ENCODE measurements at places on chromosomes 2 and 18. TPM values are rescaled to one million over a fixed set of nuclear protein-coding genes. Genes with fewer than 3 reads are reported as not detected.

DNA sequence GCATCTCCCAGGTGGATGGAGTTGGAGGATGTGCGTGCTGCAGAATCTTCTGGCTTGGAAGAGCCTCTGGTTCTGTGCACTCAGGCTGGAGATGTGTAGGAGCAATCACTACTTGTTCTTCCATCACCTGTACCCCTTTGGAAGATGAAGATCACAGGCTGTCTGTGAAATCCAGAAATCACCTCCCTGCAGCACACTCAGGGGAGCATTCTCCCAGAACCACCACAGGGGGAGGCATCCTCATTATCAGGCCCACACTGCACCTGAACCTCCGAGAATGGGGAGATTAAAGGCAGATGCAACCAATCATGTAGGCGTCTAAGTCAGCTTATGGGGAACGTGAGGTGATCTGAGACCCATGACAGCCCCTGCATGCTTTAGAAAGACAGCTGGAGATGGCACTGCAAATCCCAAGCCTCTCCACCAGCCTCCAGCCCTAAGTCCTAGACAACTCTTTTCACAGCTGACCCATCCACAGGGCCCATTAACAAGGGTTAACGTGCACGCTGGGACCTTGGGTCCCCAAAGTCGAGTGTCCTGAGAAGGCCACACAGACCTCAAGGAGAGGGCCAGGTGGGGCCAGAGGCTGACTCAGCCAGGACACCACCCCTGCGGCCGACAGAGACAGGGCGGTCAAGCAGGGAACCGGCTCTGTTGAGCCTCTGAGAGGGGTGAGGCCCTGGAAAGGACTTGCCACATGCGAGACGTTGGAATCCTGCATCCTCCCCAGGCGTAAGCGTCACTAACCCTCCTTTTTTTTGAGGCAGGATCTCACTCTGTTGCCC is 314.9 kb downstream of the EIPR1 start:
- no peak for DNase-seq

GRCh38 chr2:231965102-231965501 is 3.6 kb downstream of the DIS3L2 start:
- no peak for DNase-seq

Gene STAT4
- total RNA-seq: 4.5 TPM

DNA sequence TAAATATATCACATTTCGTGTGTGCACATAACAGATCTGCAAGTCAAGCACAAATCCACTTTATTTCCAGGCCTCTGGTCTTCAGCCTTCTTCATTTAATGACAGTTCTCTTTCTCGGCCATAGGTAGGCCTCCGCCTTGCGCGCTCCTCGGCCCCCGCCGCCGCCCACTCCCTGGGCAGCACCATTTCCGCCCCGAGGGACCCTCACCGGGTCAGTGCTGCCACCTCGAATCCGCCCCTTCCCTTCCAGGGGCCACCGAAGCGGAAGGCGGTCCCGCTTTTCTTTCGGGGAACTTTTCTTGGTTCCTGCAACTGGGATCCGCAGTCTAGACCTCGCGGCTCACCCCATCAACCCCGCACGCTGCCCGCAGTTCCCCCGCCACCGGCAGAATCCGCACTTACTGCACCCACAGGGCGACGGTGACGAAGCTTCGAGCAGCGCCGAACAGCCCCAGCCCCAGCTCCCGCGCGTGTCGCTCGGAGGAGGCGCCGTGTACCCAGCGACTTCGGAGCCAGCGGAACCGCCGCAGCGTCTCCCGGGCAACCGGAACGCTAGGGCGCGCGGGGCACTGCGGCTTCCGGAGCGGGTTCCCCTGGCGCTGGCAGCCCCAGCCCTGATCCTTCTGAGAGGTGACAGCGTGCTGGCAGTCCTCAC is at the start of gene CDKL4:
TSS of gene CDKL4 (minus strand) at position 502 of the 655 bp plus-strand sequence.
- DNase-seq: no peak

Gene SP140
- total RNA-seq: not detected

GRCh38 chr2:163266772-163267171 is 428.2 kb upstream of the KCNH7 start:
- peak; percentile 96 for DNase-seq

GRCh38 chr2:201448061-201448460 is 3.2 kb downstream of the TRAK2 start:
- no peak for DNase-seq

GRCh38 chr2:208529796-208530195 is 123.2 kb downstream of the PTH2R start:
- no peak for DNase-seq

DNA sequence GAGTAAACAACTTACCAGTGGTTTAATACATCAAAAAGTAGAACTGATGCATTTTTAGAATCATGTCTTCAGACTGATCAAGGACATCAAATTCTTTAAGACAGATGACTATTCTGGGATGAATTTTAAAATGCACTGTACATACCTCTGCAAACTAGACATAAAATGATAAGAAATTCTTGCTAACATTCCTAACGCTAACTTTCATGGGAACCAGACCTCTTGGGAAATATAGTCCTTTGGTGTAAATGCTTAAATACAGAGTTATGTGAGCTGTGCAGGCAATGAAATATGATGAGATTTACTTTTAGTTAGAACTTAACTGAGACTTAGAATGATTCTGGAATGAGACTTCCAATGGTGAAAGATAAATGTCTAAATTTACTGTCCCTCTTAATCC is 562.0 kb downstream of the NR4A2 start:
- DNase-seq: no peak

DNA sequence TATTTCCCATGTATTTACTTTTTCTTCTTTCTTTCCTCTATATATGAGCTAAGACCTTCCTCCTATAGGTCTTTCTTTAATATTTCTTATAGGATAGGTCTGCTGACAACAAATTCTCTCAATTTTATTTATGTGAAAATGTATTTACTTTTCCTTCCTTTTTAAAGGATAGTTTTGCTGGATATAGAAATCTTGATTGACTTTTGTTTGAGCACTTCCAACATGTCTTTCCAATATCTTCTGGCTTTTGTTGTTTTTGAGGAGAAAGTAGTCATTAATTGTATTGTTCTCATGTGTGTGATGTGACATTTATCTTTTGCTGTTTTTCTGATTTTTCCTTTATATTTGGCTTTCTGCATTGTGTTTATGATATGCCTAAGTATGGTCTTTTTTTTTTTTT is 28.9 kb upstream of the FBLN7 start:
- no peak for DNase-seq

DNA sequence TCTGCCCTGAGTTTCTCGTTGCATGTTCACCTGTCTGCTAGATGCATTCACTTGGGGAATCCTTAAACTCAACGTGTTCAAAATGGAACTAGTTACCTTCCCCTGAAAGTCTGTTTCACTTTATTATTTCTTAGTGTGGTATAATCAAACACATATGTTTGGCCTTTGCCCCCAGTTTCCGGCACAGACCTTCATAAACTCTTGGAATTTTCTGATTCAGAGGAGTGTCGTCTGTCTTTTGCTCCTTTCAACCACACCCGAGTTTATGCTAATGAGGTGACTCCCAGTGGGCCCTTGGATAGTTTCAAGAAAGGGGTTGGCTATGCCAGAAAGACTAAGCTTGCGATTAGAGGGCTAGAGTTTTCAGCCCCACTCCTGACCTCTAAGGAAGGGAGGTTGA is 198.9 kb downstream of the CDCA7 start:
- no peak for DNase-seq

DNA sequence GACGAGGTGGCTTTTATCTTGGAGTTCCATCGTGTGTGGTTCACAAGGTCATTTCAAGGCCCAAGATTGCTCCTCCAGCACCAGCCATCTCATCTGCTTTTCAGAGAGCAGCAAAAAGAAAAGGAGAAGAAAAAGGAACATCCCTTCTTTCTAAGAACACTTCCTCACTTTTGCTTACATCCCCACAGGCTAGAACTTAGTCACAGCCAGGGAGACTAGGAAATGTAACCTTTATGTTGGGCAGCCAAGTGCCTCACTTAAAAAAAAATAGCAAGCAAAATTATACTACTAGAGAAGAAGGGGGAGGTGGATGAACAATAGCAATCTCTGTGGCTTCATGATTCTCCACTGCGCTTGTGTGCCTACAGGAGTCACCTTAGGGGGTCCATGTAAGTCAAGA is 141.8 kb downstream of the SMAD2 start:
- DNase-seq: no peak

Gene FKBP1B
- 15.3 TPM for total RNA-seq

- DNase-seq: peak; percentile 95
Measured at GRCh38 chr2:219684721-219685689, 57.6 kb downstream of the SLC4A3 start.

- DNase-seq: no peak
Measured at GRCh38 chr2:233287871-233288270, 19.7 kb upstream of the SAG start.

Data from mammary epithelial cell (primary cell).